ENCODE measurements at places on chromosomes 3 and 15.
A peak's percentile ranks its signal among the peaks of the same experiment; 100 is the strongest.

- peak; percentile 39 for DNase-seq
Measured at GRCh38 chr3:5122741-5123706, 932 bp downstream of the ARL8B start.

DNA sequence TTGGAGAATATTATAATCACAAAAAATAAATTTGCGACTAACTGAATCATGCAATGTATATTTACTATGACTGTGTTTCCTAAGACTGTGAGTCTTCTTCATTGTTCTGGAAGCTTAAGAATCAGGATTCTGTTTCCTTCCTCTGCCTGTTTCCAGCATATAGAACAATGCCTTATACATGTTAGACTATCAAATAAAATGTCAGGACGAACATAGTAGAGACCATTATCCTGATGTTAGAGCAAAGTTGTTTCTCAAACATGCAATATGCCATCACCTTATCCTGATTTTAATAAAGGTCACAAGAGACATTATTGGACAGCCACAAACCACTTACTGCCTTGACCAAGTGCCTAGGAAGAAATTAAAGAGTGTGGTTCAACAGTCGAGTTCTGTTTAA lies 457.4 kb upstream of the AGTR1 start:
- no peak for DNase-seq

- no peak for DNase-seq
Measured at GRCh38 chr3:61666615-61667330, 105.4 kb downstream of the PTPRG start.

- DNase-seq: no peak
Measured at GRCh38 chr3:106172780-106173179, 304.0 kb upstream of the CBLB start.

DNA sequence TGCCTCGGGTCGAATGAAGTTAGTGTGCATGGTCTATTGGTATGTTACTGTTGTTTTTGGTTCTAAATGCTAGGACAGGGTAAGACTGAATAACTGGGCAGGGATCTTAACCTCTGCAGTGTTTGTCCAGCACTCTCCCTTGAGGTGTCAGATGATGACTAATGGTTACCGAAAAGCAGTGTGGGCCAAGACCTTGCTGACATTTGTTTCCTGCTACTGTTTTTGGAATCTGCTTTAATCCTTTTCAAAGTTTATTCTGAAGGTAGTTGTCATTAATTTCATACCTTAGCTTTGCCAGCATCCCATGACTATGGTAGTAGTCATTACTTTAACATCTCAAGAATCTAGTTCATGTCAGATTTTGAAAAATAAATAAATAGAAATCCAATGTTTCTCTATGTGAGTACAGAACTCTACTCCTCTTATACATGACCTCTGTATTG lies 117.0 kb downstream of the P3H2 start:
- no peak for DNase-seq

- DNase-seq: no peak
Measured at GRCh38 chr15:60557191-60557618, 78.3 kb upstream of the ICE2 start.

DNA sequence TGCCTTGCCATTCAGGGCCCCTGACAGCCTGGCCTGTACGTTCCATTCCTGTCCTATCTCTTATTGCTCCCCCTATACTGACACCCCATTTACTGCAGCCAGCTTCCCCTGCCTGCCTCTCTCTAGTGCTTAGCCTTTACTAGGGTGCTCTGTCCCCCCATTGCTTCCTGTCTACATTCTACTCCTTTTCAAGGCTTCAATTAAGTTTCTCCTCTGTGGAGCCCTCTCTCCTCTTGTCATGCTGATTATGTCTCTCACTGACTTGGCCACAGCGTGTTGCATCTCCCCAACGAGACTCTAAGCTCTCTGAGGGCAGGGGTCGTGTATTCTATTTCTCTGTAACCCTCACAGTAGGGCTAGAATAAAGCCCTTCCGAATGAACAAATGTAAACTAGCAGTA lies 185.2 kb downstream of the RPLP1 start:
- no peak for DNase-seq

DNA sequence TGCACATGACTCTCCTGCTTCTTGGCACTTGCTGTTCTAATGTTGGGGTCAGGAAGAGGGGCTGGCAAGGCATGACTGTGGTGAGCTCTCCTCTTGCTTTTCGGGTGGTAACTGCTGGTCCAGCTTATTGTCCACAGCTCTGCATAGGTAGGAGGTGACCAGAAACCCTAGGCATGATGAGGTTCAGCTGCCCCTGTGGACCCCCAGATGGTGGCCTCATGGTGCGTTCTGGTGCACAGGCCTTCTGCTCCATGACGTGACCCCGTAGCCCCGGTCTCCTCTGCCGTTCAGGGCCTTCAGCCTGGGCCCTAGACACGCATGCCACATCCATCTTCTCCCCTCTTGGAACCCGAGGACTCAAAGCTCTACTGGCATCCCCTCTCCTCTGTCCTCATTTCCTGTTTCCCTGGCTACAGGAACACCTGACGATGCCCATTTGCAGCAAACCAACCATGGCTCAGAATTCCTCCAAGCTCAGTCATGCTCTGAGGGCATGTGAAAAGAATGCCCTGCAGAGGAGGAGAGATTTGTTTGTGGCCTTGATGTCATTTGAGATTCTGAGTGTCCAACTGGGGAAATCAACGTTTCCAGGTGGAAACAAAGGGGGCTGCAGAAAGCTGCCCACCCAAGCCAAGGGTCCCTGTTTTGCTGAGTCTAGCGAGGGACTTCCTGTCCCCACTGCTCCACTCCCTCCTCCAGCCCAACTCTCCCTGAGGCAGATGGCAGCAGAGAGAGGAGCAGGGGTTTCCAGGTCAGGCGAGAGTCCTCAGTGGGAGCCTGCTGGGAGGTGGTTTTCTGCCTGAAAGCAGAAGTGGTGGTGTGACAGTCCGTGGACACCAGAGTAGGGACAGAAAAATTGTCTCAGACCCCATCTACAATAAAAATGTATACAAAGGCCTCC lies 198.7 kb upstream of the LYSMD4 start:
- no peak for DNase-seq

DNA sequence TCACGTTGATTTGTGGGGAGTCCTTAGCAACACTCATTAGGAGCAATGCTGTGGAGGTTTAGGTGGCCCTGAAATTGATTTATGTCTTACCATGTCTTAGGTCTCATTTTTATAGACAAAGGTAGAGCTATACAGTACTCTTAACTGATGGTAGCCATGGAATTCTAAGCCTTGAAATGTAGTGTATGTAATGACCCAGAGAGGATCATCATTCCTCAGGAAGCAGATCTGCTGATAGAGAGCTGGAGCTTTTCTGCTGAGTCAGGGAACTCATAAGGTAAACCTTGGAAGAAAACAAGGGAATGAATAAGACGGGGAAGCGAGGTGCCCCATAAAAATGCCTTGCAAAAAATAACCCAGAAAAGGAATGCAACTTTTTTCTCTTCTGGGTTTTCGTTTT lies 34.0 kb upstream of the ZNF639 start:
- no peak for DNase-seq

GRCh38 chr3:11638495-11639358 lies 5.0 kb downstream of the VGLL4 start:
- no peak for DNase-seq

DNA sequence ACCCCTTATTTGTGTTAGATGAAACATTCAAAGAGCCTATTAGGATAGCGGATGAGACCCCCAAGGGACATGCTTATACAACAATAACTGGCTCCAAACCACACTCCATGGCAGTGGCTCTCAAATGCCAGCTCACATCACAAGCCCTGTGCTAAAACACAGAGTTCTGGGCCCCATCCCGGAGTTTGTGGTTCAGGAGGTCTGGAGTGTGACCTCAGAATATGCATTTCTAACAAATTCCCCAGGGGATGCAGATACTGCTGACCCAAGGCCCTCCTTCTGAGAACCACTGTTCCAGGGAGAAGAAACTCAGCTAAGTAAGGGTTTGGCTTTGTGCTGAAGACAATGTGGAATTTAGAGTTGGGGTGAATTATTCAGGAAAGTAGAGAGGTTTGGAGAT lies 3.6 kb downstream of the CCRL2 start:
- no peak for DNase-seq

- no peak for DNase-seq
Measured at GRCh38 chr3:65006300-65006739, 318.5 kb upstream of the ADAMTS9 start.

GRCh38 chr3:14388201-14388600 lies 14.2 kb upstream of the SLC6A6 start:
- DNase-seq: no peak

DNA sequence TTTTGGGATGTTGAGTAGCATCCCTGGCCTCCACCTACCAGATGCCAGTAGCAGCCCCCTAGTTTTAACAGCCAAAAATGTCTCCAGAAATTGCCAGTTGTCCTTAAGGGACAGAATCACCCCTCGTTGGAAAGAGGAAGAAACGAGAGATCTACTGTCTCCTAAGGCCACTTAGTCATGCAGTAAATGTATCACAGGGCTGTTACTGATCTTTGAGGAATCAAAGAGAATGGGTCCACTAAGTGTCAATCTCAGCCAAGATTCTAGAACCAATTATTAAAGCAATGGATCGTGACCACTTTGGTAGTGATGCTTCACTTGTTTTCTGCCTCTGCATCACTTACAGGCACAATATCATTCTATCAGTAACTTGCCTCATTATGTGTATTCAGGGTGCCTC lies 26.4 kb downstream of the POLG start:
- DNase-seq: no peak

GRCh38 chr3:170057550-170057949 lies 19.8 kb downstream of the GPR160 start:
- no peak for DNase-seq

- no peak for DNase-seq
Measured at GRCh38 chr15:77455696-77456321, 35.1 kb downstream of the HMG20A start.

- no peak for DNase-seq
Measured at GRCh38 chr3:53726643-53727042, 119.6 kb downstream of the CHDH start.

DNA sequence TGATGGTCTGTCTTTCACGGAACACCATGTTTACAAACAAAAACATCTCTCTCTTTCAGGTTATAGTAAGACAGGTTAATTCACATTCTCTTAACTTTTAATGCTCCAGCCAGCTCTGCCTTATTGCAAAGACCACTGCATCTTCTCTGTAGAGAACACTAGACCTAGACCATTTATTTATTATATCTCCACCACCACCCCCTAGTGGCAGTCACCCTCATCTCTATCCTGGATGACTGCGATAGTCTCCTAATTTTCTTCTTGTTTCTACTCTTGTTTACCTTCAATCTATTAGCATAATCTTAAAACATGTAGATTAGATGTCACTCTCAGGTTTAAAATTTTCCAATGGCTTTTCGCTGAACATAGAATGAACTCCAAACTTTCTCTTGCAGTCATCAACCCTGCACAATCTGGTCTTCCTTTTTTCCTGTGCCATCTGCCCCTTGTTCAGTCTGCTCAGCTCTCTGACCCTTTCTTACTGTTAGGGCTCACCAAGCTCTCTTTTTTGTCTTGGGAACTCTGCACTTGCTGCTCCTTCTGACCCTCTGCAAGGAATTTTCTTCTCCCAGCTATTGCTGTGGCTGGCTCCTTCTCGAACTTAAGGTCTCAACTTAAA lies 155.6 kb downstream of the SQOR start:
- DNase-seq: no peak

GRCh38 chr3:34072297-34072696 lies 273.9 kb downstream of the PDCD6IP start:
- no peak for DNase-seq

All from stimulated activated CD4-positive, alpha-beta T cell treated with anti-CD3 and anti-CD28 coated beads, Interleukin-4, amount 100 ng/mL, for 24 hours (primary cell).